Activated CD4-positive, alpha-beta T cell treated with anti-CD3 and anti-CD28 coated beads, Interleukin-2, amount 50 U/mL, for 1 hour (primary cell): ENCODE measurements at places on chromosomes 5 and 9.

GRCh38 chr9:4704129-4704528, 24.8 kb downstream of the CDC37L1 start:
- no peak for DNase-seq

DNA sequence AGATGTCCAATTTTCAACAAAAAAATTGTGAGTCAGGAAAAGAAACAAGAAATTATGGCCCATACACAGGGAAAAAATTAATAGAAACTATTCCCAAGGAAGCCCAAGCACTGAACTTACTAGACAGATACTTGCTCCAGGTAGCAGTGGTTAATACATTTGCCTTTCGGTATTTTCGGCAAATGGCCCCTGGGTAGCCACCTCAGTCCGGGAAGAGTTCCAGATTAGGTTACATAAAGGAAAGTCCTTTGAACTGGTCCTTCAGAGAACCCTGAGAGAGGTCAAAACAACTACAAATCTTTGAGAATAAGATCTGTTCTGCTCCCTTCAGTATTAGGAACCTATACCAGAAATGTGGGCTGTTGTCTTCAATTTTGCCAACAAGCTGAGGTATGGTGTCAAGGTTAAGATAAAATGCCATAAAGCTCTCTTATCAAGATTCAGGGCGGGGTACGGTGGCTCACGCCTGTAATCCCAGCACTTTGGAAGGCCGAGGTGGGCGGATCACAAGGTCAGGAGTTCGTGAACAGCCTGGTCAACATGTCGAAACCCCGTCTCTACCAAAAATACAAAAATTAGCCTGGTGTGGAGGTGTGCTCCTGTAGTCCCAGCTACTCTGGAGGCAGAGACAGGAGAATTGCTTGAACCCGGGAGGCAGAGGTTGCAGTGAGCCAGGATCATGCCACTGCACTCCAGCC, 343.4 kb downstream of the CWC27 start:
- DNase-seq = no peak

- no peak for DNase-seq
Observed at GRCh38 chr5:82425591-82425990, 147.4 kb upstream of the RPS23 start.

DNA sequence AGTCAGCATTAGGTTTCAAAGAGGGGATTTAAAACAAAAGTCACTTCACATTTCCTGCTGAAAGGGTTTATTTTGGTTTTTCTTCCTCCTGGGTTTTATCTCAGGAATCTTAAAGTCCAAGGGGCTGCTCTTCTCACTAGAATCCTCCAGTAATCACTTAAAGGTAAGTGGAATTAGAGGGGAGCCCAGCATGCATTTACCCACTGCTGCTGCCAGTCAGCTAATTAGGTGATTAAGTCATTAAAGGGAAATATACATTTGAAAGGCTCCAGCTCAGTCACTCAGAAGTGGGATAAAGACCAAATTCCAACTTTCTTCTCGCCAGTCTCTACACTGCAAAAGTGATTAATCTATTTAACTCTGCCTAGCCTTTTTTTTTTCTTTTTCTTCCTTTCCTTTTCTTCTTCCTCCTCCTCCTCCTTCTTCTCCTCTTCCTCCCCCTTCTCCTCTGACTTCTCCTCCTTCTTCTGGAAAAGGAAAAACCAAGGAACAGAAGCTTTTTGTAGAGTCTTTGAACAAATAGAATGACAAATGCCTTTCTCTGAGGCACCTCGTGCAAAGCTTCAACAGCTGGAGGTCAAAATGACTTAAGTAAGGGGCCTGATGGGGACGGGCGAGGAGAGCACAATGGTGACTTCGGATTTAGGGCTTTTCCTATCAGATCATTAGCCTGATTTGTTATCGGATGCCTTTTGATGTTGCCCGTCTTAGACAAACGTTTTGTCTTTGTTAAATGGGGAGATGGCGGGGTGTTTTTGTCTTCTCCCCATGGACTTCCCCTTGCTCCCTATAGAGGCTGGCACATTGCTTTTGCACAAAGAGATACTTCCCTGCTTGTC, 617.6 kb downstream of the IRX1 start:
- no peak for DNase-seq
